AG04449 (cell line): ENCODE measurements at places on chromosomes 11 and 22.

DNA sequence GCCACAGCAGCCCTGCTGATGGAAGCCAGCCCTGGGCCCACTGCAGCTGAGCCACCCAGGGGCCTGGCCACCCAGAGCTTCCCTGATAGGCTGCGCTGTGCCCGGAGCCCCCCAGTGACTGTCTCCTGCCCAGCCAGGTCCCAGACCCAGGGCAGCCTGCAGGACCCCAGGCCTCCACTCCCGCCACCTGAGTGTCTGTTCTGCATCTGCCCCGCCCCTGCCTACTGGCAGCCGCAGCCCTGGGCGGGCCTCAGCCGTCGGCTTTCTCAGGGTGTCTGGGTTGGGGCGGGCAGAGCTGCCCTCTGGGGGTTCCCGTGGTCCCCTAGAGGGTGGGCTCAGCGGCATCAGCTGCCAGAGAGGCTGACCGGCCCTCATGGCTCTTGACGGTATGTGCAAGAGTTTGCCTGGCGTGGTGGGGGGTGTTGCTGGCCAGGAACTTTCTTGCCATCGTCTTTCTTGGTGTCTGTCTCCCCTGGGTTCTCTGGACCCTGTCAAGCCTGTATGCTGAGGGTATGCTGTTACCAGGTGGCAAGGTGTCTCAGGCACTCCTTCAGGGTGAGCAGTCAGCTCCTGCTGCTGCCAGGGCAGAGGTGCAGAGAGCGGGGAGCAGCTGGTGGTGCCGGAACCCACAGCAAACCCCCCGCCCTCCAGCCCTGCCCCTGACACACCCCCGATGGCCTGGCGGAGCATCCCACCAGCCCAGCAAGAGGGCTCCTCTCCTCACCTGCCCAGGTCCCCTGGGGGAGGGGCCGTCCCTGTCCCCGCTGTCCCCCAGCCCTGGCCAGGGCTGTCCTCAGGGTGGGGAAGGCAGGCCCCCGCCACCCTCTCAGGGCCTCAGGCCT, 12.2 kb upstream of the PIM3 start:
- DNase-seq: no peak

DNA sequence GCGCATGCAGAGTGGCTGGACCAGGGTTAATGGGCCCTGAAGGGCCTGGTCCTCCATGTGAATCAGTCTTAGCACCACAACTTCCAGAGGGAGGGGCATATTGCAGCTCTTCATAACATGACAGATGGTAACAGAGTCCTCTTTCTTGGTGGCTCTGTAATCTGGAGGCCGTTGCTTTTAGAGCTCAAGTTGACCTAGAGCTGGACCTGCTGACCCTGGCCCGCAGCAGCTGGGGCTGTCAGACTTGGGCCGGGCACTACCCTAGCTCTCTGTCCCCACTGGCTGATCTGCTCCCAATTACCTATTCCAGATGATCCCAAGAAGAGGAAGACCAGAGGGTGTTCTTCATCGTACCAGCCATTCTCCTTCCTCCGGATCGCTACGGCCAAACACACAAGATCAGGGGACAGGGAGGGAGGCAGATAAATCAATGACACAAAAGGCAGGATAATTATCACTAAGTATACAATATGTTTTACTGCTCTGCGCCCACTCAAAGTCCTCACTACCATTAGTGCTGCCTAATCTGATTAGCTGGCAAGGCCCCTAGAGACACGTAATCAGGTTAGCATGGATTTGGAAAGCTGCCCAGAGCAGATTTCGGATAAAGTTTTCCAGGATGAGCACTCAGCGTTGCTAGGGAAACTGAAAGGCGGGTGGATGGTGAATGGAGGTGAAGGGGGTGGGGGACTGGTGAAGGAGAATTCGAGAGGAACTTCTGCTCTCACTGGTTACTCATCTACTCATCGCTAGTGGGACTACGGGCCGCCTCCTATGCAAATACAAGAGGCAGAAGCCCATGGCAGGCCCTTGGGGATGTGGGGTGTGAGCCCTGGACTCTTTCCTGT, 64.5 kb upstream of the PHOX2A start:
- peak; percentile 58 for DNase-seq

DNA sequence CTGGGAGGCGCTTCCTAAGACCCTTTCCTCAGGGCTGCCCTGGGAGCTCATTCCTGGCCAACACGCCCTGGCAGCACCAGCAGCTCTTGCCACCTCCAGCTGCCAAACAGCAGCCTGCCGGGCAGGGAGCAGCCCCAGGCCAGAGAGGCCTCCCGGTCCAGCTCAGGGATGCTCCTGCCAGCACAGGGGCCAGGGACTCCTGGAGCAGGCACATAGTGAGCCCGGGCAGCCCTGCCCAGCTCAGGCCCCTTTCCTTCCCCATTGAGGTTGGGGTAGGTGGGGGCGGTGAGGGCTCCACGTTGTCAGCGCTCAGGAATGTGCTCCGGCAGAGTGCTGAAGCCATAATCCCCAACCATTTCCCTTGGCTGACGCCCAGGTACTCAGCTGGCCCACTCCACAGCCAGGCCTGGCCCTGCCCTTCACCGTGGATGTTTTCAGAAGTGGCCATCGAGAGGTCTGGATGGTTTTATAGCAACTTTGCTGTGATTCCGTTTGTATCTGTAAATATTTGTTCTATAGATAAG, 7.6 kb downstream of the SLC39A13 start:
- DNase-seq: no peak

- DNase-seq: no peak
Observed at GRCh38 chr22:43267981-43268660, 75.1 kb downstream of the SCUBE1 start.

GRCh38 chr22:44211256-44211945, 30.7 kb downstream of the PARVG start:
- DNase-seq: no peak
